ENCODE measurements at places on chromosomes 16 and 17.

- no peak overlapping the region for H3K4me3 ChIP-seq
- DNase-seq: no peak
- peaks cover 37% of the 10 kb centered on the region for H3K4me1 ChIP-seq
- H3K27ac ChIP-seq: no peak overlapping the region
- H3K27me3 ChIP-seq: no peaks in the 10 kb centered on the region
- peaks cover 6% of the 10 kb centered on the region for H3K36me3 ChIP-seq
These were observed 8.4 kb upstream of the TNS4 start for GRCh38 chr17:40509626-40510327.

DNA sequence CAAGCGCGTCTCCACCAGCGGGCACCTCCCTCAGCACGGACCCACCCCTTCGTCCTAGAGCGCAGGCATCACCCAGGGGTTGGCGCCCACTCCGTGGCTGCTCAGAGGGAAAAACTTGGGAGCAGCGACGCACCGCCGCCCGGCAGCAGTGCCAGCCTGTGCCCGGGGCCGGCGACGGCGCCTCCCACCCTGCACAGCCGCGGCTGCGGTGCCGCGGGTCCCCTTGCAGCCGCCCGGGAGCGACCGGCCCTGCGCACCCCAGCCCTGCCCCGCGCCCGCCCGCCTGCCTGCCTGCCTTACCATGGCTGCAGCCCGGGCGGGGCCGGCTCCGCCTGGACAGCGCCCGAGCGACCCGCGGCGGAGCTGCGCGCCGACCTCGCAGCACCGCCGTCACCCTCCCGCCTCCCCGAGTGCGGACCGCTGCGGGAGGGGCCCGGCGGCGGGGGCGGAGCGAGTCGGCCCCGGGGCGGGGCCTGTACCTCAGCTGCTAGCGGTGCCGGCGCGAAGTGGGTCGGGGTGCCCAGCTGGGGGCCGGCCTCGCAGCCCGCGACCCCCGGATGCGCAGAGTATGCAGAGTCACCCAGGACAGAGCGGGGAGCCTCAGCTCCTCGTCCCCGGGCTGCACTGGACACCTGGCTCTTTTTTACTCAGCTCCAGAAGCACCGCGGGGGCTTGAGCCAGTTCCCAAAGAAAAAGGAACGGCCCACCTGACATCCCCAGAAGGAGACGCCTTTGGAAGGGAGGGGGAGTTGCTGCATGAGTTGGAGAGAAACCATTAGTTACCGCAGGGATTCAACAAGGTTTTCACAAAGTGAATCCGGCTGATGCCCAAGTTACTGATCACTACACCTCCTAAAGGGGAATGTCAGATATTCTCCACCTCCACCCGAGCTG is 17.5 kb upstream of the MTMR4 start:
- H3K4me1 ChIP-seq: peaks cover 6% of the 10 kb centered on the region
- no peak overlapping the region for H3K27ac ChIP-seq
- no peaks in the 10 kb centered on the region for H3K36me3 ChIP-seq
- peaks cover 64% of the 10 kb centered on the region for H3K27me3 ChIP-seq

- peak; percentile 27 for DNase-seq
- H3K4me3 ChIP-seq: peak overlapping the region; percentile 83
- peak overlapping the region; percentile 82 for H3K27ac ChIP-seq
- peaks cover 22% of the 10 kb centered on the region for H3K4me1 ChIP-seq
These were observed 3.1 kb upstream of the ZNF764 start for GRCh38 chr16:30561089-30561816.

DNA sequence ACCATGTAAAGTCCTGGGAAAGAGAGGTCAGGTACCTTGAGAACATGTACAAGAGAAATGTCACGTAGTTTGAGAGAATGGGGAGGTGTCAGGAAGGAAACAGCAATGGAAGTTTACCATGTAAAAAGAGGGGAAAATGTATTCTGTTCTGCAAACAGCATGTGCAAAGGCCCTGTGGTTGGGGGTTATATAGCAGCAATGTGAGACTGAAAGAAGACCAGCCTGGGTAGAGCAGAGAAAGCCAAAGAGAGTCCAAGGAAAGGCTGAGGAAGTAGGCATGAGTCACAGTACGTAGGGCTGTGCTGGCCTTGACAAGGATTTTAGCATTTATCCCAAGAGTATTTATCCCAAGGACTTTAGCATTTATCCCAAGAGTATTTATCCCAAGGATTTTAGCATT is 141.3 kb upstream of the CACNG3 start:
- H3K36me3 ChIP-seq: peaks cover 1% of the 10 kb centered on the region
- H3K4me3 ChIP-seq: no peak overlapping the region
- DNase-seq: no peak
- no peaks in the 10 kb centered on the region for H3K27me3 ChIP-seq
- H3K27ac ChIP-seq: no peak overlapping the region

GRCh38 chr16:48603647-48604376 is 6.2 kb downstream of the N4BP1 start:
- no peak overlapping the region for H3K4me3 ChIP-seq
- H3K4me1 ChIP-seq: peaks cover 30% of the 10 kb centered on the region
- H3K36me3 ChIP-seq: peaks cover 12% of the 10 kb centered on the region
- DNase-seq: no peak
- H3K27me3 ChIP-seq: no peaks in the 10 kb centered on the region

- no peak overlapping the region for H3K4me3 ChIP-seq
- no peaks in the 10 kb centered on the region for H3K36me3 ChIP-seq
- peaks cover 3% of the 10 kb centered on the region for H3K4me1 ChIP-seq
- no peak for DNase-seq
- peaks cover 6% of the 10 kb centered on the region for H3K27me3 ChIP-seq
These were observed 4.7 kb upstream of the PIPOX start for GRCh38 chr17:29038085-29038795.

DNA sequence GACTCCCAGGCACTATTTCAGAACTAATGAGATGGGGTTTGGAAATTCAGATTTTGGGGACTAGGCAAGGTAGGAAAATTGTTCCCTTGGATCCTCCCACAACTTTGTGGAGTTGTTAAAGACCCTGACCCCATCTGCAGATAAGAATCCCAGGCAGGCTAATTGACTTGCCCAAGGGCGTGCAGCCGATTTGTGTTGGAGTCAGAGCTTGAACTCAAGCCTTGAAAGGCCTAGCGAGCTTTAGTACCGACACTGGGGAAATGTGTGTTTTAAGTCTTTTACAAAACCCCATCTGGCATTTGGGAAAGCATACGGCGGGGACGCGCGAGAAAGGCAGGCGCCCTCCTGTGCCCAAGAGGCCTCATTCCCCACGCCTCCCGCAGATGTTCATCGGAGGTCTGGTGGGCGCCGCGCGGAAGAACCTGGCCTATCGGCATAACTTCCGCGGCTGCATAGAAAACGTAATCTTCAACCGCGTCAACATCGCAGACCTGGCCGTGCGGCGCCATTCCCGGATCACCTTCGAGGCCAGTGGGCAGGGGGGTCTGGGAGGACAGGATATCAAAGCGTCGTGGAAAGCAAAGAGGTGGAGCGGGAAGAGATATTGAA is 4.3 kb downstream of the CNTNAP1 start:
- H3K27ac ChIP-seq: no peak overlapping the region
- H3K4me1 ChIP-seq: peaks cover 17% of the 10 kb centered on the region
- no peak for DNase-seq
- no peaks in the 10 kb centered on the region for H3K36me3 ChIP-seq

GRCh38 chr16:14456793-14457481 is 173.1 kb downstream of the PARN start:
- H3K4me3 ChIP-seq: no peak overlapping the region
- H3K27ac ChIP-seq: no peak overlapping the region
- H3K4me1 ChIP-seq: peaks cover 6% of the 10 kb centered on the region
- H3K27me3 ChIP-seq: no peaks in the 10 kb centered on the region

- H3K36me3 ChIP-seq: peaks cover 25% of the 10 kb centered on the region
- no peak overlapping the region for H3K27ac ChIP-seq
- H3K4me1 ChIP-seq: peaks cover 50% of the 10 kb centered on the region
- H3K27me3 ChIP-seq: no peaks in the 10 kb centered on the region
These were observed 33.9 kb downstream of the ANKRD11 start for GRCh38 chr16:89456419-89456959.

DNA sequence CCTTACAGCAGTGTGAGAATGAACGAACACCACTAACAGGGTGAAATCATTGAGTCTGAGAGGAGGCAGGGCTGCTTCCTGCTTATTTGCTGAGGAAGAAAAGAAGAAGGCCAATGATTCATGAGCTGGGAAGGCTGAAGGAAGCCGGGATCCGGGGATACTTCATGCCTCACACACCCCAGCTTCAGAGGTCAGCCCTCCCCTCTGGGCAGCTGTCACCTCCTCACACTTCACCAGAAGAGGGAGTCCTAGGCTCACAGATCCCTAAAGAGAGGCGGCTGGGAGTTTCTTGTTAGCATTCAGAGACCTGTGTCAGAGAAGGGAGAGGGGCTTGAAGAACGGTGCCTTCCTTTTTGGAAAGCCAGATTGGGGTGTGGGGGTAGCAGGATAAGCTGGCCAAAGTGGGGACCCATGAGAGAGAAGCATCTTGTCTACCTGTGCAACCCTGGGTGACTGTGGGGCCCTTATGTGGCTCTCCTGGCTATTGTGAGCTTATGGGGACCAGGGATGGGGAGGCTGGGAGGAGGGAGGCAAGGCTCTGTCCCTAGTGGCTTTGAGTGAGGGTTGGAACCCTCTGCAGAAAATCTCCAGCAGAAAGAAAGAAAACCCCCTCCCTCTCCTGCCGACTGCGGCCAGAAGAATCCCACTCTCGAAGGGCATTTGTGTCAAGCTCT is 94.6 kb downstream of the RGS9 start:
- H3K4me1 ChIP-seq: peaks cover 66% of the 10 kb centered on the region
- H3K27me3 ChIP-seq: no peaks in the 10 kb centered on the region
- peak; percentile 55 for DNase-seq
- H3K36me3 ChIP-seq: peaks cover 4% of the 10 kb centered on the region
- peak overlapping the region; percentile 63 for H3K27ac ChIP-seq

GRCh38 chr17:39360537-39360936 is 40.9 kb downstream of the FBXL20 start:
- H3K36me3 ChIP-seq: no peaks in the 10 kb centered on the region
- no peaks in the 10 kb centered on the region for H3K27me3 ChIP-seq
- H3K27ac ChIP-seq: no peak overlapping the region
- no peak overlapping the region for H3K4me3 ChIP-seq
- H3K4me1 ChIP-seq: no peaks in the 10 kb centered on the region

GRCh38 chr17:80372922-80373570 is 41.9 kb upstream of the ENDOV start:
- DNase-seq: no peak
- peak overlapping the region; percentile 63 for H3K27ac ChIP-seq
- H3K27me3 ChIP-seq: no peaks in the 10 kb centered on the region
- peaks cover 1% of the 10 kb centered on the region for H3K4me1 ChIP-seq

DNA sequence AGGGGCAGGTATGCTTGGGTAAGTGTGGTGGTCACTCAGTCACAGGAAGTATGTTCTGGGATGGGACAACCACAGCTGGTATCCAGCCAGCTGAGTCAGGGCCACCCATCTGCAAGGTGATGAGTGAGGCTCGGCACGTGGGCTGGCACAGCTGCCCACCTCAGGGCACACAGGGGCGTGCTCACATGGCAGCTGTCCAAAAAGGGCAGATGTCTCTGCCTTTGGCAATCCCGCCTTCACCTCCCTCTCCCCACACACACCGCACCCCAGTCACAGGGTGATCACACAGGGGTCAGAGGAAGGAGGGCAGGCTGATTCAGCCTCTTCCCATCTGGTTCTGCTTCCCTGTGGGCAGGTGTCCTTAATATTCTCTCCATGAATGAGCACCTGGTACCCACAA is 85.9 kb upstream of the TOB1 start:
- H3K27me3 ChIP-seq: no peaks in the 10 kb centered on the region
- H3K4me3 ChIP-seq: no peak overlapping the region
- H3K4me1 ChIP-seq: peaks cover 15% of the 10 kb centered on the region
- no peak for DNase-seq
- H3K36me3 ChIP-seq: no peaks in the 10 kb centered on the region

DNA sequence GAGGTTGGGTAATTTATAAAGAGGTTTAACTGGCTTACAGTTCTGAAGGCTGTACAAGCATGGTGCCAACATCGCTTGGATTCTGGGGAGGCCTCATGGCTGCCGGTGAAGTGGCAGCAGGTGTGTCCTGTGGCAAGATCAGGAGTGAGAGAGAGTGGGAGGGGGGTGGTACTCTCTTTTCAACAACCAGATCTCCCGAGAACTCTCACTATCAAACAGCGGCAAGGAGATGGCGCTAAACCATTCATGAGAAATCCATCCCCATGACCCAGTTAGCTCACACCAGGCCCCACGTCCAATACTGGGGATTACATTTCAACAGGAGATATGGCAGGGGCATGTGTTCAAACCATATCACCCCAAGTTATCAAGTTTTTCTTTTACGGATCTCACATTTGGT is 44.0 kb upstream of the CBX4 start:
- no peak overlapping the region for H3K4me3 ChIP-seq
- no peaks in the 10 kb centered on the region for H3K4me1 ChIP-seq
- DNase-seq: no peak
- H3K27me3 ChIP-seq: peaks cover 21% of the 10 kb centered on the region
- no peak overlapping the region for H3K27ac ChIP-seq
- no peaks in the 10 kb centered on the region for H3K36me3 ChIP-seq

DNA sequence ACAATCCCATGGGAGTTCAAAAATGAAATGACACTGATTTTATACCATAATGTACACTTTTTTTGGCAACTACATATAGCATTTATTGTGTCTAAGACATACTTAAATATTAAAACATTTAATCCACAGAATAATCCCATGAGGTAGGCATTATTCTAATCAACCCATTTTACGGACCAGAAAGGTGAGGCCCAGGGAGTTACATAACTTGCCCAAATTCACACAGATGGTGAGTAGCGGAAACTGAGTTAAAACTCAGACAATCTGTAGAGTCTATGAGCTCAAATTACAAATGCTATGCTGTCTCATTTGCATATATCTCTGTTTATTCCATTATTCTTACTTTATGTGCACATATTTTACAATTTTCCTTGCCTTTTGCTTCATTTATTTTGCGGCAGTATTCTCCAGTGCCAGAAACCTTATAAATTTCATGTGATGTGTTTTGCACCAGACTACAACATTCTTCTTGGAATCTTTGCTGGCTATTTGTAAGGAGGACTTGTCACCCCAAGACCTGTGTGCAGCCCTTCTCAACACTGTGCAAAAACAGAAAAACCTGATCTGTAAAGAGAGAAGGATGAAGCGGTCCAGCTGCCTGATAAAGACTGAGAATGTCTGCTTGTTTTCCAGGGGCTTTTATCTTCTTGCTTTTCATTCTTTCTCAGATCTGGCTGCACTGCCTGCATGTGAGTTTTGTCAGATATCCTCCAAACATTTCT is 2.3 kb upstream of the ABCA9 start:
- H3K27ac ChIP-seq: no peak overlapping the region
- H3K36me3 ChIP-seq: no peaks in the 10 kb centered on the region
- H3K27me3 ChIP-seq: peaks cover 2% of the 10 kb centered on the region
- no peak for DNase-seq
- H3K4me3 ChIP-seq: no peak overlapping the region

GRCh38 chr17:59746849-59747445 is 39.5 kb downstream of the VMP1 start:
- H3K36me3 ChIP-seq: peaks cover 17% of the 10 kb centered on the region
- no peak overlapping the region for H3K4me3 ChIP-seq
- peaks cover 15% of the 10 kb centered on the region for H3K4me1 ChIP-seq
- DNase-seq: no peak
- no peaks in the 10 kb centered on the region for H3K27me3 ChIP-seq

- H3K4me3 ChIP-seq: no peak overlapping the region
- no peak overlapping the region for H3K27ac ChIP-seq
- H3K27me3 ChIP-seq: no peaks in the 10 kb centered on the region
These were observed 6.0 kb upstream of the RNPS1 start for GRCh38 chr16:2273931-2274330.

Measured in T-helper 2 cell treated with Interferon-gamma antibody and Interleukin-4, amounts not matched to agents 5 μg/mL and 100 μg/mL, for 36 hours (primary cell).